ENCODE measurements at places on chromosomes 1 and 21. TPM values are rescaled to one million over a fixed set of nuclear protein-coding genes. Genes with fewer than 3 reads are reported as not detected.
A peak's percentile ranks its signal among the peaks of the same experiment; 100 is the strongest.

GRCh38 chr21:32087447-32087846 lies 191.4 kb downstream of the MIS18A start:
- no peak for DNase-seq

DNA sequence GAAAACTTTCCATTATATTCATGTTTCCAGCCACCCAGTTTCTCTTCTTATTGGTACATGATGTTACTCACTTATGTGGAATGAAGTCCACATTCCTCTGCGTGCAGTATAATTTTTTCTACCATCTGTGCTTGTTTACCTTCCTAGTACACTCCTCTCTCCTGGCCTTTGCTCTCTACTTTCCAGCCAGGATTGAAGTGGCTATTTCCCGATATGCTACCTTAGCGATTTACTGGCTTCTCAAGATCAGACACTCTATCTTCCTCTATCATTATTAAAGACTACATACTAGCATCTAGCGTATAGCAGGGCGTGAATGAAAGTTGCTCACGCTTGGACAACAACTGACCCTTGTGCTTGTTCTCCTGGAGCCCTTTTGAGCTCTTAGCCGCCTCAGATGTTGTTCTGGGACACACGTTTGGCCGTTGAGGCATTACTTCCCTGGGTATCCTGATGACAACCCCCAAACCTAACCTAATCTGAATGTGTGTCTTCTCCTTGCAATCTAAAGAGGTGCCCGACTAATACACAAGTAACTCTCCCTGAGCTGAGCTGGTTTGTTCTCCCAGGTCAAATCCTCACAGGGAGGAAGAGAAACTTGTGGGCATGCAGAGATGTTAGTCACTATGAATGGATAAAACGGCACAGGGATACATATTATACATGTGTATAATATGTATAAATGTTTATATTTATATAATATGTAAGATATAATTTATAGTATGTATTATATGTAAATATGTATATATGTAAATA lies 13.4 kb upstream of the MTARC2 start:
- DNase-seq = peak; percentile 83

- peak; percentile 100 for DNase-seq
These were observed 122.3 kb upstream of the TMPRSS2 start for GRCh38 chr21:41630249-41630648.

DNA sequence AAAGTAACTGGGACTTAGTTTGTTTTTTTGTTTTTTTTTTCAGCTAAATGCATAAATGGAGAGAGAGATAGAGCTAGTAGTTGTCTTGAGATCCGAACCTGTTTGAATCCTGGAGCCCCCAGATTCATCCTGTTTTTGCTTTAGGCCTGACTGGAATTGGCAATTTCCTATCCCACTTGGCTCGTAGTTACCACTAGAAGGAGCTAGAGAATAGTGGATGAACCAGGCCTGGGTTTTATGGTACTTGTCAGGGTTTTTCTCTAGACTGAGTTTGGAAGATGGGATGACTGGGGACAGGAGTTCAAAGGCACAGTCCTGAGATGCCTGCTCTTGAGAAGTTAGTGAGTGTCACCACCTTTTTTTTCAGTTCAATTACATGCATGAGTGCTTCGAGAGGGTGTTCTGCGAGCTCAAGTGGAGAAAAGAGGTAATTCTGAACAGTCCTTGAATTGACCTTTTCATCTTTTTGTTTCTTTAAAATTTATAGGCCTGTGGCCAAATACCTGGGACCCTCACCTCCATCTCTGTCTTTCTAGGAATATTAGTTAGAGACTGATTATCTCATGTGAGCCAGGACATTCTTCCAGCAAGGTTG lies 23.4 kb downstream of the CELF3 start:
- DNase-seq = no peak

C1orf141 gene
- not detected for total RNA-seq
